ENCODE measurements at places on chromosomes 2 and 18.
A peak's percentile ranks its signal among the peaks of the same experiment; 100 is the strongest.

- DNase-seq, result no peak
Observed at GRCh38 chr18:75207310-75208154, 1.4 kb downstream of the PTGR3 start.

DNA sequence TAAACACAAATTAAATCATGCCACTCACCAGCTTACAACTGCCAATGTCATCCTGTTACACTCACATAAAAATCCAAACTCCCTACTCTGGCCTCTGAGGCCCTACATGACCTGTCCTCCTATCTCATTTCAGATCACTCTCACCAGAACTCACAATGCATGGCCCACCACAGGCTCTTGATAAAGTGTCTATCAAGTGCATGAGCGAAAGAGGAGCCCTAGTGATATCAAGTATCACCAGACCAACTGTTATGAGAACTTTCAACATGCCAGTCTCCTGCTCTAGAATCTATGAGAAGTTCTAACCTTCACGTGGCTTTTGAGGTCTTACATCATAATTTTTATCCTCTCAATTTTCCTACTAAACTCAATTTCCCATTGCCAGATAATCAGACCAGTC, 76.4 kb upstream of the CD226 start:
- DNase-seq, result no peak

DNA sequence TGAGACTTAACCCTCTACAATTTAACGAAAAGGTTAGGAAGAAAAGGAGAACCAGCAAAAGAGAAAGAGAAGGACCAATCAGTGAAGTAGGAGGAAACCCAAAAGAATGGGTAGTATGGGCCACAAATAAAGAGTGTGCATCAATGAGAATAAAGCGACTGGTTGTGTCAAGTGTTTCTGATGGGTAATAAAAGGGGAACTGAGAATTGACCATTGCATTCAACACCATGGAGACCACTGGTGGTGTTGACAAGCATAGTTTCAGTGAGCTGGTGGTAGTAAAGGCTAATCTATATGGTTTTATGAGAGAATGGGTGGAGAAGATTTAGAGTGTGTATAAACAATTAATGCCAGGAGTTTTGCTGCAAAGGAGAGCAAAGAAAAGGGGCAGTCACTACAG, 75.4 kb downstream of the CSRNP3 start:
- no peak for DNase-seq

DNA sequence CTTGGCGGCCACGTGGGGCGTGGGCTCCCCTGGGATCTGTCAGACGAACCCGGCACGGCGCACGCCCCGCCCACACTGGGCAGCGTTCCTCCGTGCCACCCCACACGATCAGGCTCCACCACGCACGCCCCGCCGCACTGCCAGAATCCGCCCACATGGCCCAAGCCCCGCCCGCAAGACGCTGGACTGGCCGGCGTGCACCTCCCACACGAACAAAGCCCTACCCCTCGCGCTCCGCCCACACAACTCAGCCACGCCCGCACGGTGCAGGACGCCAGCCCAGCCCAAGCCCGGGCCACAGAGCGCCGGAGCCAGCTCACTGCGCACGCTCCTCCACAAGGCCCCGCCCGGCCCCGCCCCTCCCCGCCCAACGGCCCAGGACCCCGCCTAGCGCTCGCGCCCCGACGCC, 555 bp downstream of the TMEM18 start:
- peak; percentile 97 for DNase-seq

- DNase-seq, result no peak
Observed at GRCh38 chr2:68774569-68775271, 40.1 kb downstream of the ARHGAP25 start.

DNA sequence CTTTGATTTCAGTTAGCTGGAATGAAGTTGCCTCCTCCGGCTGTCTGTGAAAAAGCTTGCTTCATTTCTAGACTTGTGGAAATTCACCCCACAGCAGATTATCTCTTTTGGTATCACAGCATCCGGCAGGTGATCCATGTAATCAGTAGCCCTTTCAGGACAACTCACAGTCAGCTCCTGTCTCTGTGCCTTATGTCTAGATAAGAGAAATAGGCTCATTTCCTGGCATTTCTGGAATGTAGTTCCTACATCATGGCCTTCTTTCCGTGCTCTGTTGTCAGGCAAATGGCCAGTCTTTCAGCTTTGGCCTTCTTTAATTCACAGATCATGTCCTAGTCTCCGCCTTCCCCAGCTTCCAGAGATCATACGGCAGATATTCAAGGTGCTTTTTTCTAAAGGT, 455.4 kb downstream of the NUP35 start:
- no peak for DNase-seq

GRCh38 chr2:55879976-55880375, 43.6 kb downstream of the EFEMP1 start:
- no peak for DNase-seq

GRCh38 chr2:99297994-99298393, 3.0 kb downstream of the LYG1 start:
- no peak for DNase-seq

DNA sequence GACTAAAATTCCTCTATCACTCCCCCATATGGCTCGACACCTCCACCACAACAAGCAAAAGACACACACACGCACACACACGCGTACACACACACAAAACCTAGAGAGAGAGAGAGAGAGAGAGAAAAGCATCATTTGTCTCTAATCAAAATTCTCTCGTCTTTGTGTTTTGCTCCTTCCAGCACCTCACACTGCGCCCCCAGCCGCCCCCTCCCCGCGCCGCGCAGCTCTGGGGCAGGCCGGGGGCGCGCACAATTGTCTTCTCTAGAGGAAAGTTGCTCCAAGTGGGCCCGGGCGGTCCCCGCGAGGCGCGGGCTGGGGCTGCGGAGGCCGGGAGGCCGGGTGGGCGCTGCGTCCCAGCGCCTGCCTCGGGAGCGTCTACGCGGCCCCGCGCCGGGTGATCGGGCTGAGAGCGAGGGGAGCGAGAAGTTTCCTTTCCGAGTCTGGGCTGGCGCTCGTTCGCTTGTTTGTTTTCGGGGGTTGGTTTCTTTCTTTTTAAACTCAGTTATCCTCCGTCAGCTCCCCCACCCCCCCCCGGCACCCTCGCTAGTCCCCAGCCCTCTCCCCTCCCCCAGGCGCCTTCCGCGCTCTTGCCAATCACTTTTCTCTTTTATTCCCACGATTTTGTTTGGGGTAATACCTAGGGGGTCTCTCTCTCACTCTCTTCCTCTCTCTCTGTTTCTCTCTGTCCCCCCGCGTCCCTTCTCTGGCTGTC, 4.1 kb downstream of the ZEB2 start:
- DNase-seq, result no peak

DNA sequence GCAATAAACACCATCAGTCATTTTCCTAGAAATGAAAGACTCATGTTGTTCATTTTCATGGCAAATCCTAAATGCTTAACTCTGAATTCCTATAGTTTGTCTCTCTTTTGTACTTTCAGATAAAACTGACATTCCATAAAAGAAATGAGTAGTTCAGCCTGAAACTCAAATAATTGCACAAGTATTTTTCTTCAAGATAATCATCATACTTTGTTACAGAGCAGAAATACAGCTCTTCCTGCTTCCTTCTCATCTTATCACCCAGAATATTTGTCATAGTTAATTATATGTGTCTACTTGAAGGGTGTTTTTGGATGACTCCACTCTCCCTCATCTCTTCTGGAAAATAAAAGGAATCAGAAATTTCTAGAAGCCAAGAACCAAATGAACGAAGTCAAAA, 141.1 kb downstream of the HNMT start:
- DNase-seq, result no peak

DNA sequence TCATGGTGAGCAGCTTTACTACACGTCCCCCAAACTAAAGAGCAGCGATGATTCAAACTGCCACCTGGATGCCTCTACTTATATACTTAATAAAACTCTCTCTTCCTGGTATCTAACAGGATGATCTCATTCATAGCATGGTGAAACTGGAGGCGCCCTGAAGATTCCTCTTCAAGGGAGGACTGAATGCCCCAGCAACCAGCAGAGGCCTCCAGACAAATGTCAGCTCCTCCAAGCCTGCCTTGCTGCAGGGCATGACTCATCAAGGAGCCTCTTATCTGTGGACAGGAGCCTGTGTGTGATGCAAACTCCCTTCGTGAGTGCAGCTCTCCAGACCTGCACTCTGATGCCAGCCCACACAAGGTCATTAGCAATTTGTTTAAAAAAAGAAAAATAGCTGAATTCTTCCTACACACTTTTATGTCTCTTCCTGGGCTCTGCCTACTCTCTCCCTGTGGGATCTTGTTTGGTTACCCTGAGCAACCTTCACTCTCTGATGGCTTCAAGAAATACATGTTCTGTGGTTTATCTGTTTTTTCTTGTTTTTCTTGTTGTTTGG, 30.2 kb downstream of the LONRF2 start:
- peak; percentile 82 for DNase-seq

GRCh38 chr2:127305990-127306585, 12.1 kb upstream of the ERCC3 start:
- no peak for DNase-seq

GRCh38 chr2:20168727-20169696, 55.9 kb downstream of the SDC1 start:
- DNase-seq, result no peak

GRCh38 chr2:62968168-62968567, 82.5 kb upstream of the OTX1 start:
- DNase-seq, result no peak

- no peak for DNase-seq
Observed at GRCh38 chr2:225993430-225993829, 593.9 kb downstream of the NYAP2 start.

DNA sequence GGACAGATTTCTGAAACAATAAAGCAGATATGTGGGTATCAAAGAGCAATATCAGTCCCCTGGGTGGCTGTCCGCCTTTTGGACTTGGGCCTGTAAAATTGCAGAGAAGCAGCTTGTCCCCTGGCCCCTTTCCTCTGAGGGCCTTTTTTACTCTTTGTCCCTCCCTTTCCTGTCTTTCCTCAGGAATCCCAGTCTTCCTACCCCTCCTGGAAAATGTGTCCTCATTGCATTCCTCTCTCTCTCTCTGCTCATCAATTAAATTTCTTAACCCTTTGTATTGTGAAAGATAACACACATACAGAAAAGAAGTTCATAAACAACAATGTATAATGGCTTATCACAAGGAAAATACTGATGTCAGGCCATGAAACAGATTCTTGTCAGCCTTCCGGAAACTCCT, 3.0 kb upstream of the GRB14 start:
- no peak for DNase-seq

DNA sequence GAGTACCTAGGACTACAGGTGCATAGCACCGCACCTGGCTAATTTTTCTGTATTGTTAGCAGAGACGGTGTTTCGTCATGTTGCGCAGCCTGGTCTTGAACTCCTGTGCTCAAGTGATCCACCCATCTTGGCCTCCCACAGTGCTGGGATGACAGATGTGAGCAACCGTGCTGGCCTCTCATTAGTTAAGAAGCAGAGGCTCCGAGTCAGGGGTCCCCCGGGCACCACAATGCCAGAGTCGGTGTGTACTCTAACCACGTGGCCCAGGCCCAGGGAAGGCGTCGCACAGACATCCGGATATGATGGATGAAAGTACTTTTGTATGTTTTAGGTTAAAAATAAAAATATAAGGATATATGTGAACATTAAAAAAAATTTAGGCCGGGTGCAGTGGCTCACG, 28.3 kb upstream of the HPCAL1 start:
- no peak for DNase-seq

GRCh38 chr2:3179208-3179607, 198.4 kb downstream of the EIPR1 start:
- no peak for DNase-seq

GRCh38 chr2:176368349-176368748, 99.1 kb downstream of the MTX2 start:
- no peak for DNase-seq

DNA sequence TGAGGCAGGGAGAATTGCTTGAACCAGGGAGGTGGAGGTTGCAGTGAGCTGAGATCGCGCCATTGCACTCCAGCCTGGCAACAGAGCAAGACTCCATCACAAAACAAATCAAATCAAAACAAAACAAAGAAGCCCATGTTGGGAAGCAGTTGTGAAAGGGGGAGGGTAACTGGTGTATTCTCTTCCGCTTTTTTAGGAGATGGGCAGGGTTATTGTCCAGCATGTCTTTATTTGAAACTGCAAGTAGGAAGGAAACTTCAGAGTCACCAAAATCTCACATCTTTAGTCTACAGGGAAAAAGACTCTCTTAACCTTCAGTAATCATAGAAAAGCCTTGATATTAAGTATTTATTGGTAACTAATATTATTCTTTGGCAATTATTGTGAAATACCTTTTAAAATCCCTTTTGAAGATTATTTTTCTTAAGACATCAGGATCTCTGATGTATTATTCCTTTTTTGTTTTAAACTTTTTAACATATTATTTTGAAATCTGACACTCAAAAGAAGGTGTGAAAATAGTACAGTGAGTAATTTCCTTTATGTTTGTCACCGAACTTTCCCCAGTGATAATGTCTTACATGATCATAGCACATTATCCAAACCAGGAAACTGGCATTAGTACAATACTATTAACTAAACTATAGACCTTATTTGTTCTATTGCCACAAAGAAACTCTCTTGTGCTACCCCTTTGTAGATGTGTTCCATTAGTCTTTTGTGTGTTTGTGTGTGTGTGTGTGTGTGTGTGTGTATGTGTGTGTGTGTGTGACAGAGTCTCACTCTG, 84.3 kb upstream of the LTBP1 start:
- no peak for DNase-seq

DNA sequence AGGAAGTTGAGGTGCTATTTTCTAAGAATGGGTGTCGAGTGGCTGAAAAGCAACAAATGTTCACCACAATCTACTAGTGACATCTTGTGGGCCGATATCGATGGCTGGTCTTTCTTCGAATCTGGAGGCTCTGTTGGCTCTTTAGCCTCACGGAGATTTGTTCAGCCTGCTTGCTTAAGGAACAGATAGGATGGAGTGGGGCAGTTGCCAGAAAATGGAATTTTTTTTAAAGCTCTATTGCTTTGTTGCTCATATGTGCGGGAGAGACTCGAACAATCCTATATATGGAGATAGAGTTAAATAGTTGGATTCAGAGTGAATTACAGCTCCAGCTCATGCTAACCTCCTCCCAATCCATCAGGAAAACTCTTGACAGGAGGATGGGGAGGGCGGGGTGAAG, 70.9 kb upstream of the LYPD6B start:
- DNase-seq, result no peak

GRCh38 chr2:142179686-142180085, 48.9 kb upstream of the LRP1B start:
- DNase-seq, result no peak

- no peak for DNase-seq
Observed at GRCh38 chr2:140639628-140640027, 1491.2 kb downstream of the LRP1B start.

DNA sequence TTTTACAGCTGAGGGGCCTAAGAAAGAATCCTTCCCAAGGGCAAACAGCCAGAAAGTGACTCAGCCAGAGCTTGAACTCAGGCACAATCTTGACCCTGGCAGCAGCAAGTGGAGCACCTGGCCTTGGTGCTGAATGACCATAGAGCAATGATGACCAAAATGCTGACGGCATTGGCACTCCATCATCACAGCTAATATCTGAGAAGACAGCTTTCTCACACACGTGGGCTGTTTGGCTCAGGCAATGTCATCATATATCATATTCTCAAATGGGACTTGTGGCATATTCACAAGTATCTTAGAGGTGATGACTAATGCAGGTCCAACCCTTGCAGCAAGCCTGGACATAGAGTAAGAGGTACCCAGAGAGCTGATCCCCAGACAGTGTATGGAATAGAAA, 443.9 kb upstream of the MYT1L start:
- DNase-seq, result no peak
